SJSA1 (cell line): ENCODE measurements at places on chromosomes 2 and 18. TPM values are rescaled to one million over a fixed set of nuclear protein-coding genes. Genes with fewer than 3 reads are reported as not detected.

- no peak for DNase-seq
Measured at GRCh38 chr2:45223531-45223930, 214.3 kb upstream of the SIX2 start.

TUBA3D gene
- not detected in 2 replicates for total RNA-seq

DNA sequence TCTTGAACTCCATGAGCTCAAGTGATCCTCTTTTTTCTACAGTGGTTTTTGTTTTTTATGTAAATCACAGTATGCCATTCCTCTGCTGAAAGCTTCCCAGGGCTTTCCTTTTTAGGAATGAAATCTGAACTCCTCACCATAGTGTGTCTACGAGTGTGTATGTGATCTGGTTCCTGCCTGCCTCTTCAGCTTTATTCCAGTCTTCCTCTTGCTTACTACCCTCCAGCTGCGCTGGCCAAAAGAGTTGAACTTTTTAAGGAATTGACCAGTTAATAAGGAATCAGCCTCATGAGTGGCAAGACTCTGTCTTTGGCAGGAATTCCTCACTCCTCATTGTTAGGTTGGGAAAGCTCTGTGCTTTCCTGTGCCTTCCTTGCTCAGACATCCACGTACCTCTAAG lies 4.0 kb downstream of the CCT7 start:
- DNase-seq = no peak

VWC2L gene
- not detected in 2 replicates for total RNA-seq

ARL4C gene
- 6.3 and 14.5 TPM in 2 replicates for total RNA-seq

- peak; percentile 20 for DNase-seq
Measured at GRCh38 chr18:55096263-55096951, 137.1 kb upstream of the CCDC68 start.

DNA sequence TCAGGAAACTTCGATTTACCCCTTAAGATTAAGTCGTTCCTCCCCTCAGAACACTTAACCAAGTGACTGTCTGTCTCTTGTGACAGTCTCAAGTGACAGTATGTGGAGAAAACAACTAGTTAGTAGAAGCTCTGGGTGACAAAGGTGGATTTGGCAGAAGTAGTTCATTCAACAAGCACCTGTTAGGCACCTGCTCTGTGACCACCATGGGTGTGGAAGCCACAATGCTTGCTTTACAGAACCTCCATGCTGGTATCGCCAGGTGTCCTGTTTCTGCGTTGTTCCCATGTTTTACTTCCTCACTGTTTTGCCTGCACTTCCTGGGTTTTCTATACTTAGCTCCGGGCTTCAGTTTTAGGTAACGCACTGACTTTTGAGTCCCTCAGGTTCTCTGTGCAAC lies 337.4 kb upstream of the DCC start:
- DNase-seq = no peak

TCF23 gene
- total RNA-seq = not detected in 2 replicates

- DNase-seq = peak; percentile 12
Measured at GRCh38 chr2:204024503-204024902, 87.9 kb downstream of the ICOS start.

GRCh38 chr2:26344581-26345282 lies 1.2 kb upstream of the SELENOI start:
- DNase-seq = no peak

DNA sequence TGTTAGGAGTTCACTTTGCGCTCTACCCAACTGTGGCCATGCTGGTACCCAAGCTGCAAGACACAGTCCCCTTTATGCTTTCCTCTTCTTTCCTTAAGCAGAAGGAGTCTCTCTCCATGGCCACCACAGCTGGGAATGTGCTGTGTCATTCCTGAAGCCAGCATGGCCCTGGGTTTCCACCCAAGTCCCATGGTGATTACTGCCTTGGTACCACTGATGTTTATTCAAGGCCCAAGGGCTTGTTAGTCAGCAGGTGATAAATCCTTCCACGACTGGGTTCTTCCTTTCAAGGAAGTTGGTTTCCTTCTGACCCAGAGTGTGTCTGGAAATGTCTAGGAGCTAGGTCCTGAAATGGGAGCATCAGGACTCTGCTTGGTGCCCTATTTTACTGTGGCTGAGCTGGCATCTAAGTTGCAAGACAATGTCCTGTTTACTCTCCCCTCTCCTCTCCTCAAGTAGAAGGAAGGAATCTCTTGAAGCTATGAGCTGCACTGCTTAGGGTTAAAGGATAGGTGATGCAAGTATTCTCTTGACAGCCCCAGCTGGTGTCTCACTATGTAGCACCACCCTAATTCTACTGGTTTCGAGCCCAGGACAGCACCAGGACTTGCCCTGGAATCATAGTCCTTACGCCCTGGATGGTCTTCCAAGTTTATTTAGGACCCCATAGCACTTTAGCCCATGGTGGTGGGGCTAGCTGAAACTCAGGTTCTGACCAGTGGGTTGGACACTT lies 18.7 kb upstream of the NUP35 start:
- no peak for DNase-seq

DNA sequence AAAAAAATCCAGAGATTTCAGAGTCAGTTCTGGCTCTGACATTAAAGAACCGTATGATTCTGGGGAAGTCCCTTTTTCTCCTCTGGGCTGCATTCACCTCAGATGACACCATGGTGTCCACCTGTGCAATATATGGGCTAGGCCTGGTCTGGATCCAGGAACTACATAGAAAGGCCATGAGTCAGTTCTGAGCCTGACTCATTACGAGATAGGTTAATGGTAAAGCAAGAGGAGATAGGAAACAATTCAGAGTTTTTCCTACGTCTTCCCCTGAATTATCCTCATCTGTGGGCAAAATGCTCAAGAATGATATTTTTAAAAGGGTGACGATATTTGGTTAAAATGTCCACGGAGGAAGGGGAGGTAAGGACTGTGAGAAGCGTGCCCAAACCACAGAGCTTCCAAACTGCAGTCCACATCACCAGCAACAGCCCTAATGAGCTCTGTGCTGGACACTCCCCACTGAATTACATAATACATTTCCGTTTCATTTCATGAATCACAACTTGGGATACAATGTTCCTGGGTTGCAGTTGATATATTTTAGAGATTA lies 180.1 kb upstream of the OSR1 start:
- DNase-seq = no peak

MRO gene
- total RNA-seq = 0.03 TPM in 1 of 2 replicates, not detected in the other

GRCh38 chr2:240783819-240784621 lies 36.0 kb downstream of the KIF1A start:
- DNase-seq = no peak

GRCh38 chr2:20444101-20444992 lies 2.5 kb upstream of the RHOB start:
- peak; percentile 65 for DNase-seq

CDKL4 gene
- total RNA-seq = 0.34 and 0.85 TPM in 2 replicates

- no peak for DNase-seq
Measured at GRCh38 chr2:128028668-128029054, 802 bp upstream of the SAP130 start.

- no peak for DNase-seq
Measured at GRCh38 chr18:23798249-23798648, 109.0 kb downstream of the LAMA3 start.

DNA sequence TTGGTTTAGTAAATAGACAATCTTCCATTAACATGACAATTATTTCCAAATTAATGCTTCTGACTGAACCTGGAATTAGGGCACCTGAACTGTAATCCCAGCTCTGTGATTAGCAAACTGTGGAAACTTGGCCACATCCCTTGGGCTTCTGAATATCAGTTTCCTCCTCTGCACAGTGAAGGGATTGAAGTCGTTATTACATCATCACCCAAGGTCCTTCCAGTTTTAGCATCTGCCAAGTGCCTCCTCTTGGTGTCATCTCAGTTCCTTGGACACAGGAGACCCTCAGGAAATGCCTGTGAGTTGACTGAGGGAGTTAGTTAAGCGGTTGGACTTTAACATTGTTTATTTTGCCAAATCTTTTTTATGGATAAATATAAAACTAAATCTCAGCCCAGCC lies 64.8 kb downstream of the MOGAT1 start:
- DNase-seq = no peak

GRCh38 chr2:108388045-108388444 lies 10.3 kb downstream of the SULT1C4 start:
- no peak for DNase-seq

DNA sequence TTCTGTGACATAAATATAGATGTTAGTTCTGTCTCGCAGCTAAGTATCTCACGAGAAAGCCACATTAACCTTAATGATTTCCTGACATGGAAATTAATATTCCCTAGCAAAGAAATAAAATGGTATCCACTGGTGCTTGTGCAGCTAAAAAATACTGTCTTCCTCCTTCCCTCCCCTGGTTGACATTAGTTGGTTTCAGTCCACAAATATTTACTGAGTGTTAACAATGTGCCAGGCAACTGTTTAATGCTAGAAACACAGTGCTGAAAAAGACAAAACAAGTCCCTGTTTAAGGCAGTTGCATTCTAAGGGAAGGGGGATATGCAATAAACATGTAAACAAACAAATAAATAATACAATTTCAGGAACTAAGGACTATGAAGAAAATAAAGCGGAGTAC lies 44.2 kb upstream of the VPS54 start:
- DNase-seq = no peak

GRCh38 chr2:68250652-68251186 lies 1.6 kb downstream of the PPP3R1 start:
- DNase-seq = no peak

GRCh38 chr2:23459032-23459431 lies 74.1 kb downstream of the KLHL29 start:
- no peak for DNase-seq

SRD5A2 gene
- total RNA-seq = not detected in 2 replicates

GRCh38 chr2:219769090-219769910 lies 141.9 kb downstream of the SLC4A3 start:
- no peak for DNase-seq

GRCh38 chr2:51368250-51368649 lies 336.3 kb upstream of the NRXN1 start:
- DNase-seq = no peak

DNA sequence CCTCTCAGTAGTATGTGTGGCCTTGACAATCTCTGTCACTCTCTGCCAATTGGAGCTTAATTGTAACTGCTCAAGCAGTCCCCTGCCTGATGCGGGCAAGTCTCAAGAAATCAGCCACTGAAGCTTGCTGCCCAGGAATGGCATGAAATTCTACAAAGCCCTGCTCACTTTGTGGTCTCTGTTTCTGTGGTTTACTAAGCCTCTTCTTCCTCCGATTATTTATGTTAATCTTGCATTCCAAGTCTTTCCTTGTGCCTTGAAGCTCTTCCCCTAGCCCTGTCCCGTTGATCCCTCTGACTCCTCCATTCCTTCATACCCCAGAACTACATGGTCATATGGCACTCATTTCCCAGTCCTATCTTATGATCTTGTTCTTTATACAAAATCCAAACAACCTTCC lies 489.3 kb upstream of the CHST9 start:
- peak; percentile 28 for DNase-seq

- no peak for DNase-seq
Measured at GRCh38 chr2:147331790-147332419, 512.9 kb upstream of the ACVR2A start.

DNA sequence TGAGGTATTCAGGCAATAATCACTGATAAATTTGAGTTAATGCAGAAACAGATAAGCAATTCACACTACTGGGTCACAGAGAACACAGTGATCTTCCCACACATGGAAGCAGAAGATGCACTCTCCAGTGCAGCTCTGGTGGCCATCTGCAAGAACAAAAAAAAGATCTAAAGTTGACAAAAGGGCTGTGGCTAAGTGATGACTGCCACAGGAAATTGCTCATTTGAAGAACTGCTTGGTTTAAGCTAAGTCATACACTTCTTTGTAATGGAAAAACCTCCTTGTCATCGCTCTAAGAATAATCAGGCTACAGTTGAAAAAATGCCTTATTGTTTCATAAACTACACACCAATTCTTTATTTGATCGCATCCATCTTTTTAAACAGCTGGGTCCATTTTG lies 115.1 kb downstream of the DTNB start:
- peak; percentile 58 for DNase-seq

PSMD14 gene
- 232 and 239 TPM in 2 replicates for total RNA-seq

SLC5A7 gene
- not detected in 2 replicates for total RNA-seq
